Adrenal gland (tissue), 19 donors: ENCODE measurements at places on chromosomes 13 and 19. TPM values are rescaled to one million over a fixed set of nuclear protein-coding genes. Genes with fewer than 3 reads are reported as not detected.

CCDC8 gene
- total RNA-seq = 41.4 TPM

KIR3DL1 gene
- not detected for total RNA-seq

DNA sequence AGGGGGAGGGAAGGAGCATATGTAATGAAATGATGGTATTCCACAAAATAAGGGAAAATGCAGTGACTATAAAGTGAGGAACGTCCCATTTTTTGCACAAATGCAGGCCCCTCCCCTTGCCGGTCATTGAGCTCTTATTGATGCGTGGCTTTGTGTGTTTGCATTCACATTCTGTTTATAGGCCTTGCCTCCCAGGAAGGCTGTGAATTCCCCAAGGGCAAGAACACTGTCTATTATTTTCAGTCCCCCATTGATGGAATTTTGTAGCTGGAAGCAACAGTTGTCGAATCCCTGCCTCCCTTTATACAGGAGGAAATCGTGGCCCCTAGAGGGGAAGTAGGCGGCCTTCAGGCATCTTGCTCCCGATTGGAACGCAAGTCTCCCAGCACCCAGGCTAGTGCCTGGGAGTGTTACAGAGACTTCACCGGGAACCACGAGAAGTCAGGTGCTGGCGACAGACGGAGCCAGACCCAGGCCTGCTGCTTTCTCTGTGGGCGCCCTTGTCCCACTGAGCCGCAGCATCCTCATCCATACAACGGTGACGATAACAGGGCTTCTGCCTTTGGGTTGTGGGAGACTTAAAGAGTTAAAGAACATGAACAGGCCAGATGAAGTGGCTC lies 6.9 kb downstream of the SBSN start:
- no peak overlapping the region for H3K27ac ChIP-seq
- no peaks in the 10 kb centered on the region for H3K36me3 ChIP-seq
- H3K4me3 ChIP-seq = no peak overlapping the region

DNA sequence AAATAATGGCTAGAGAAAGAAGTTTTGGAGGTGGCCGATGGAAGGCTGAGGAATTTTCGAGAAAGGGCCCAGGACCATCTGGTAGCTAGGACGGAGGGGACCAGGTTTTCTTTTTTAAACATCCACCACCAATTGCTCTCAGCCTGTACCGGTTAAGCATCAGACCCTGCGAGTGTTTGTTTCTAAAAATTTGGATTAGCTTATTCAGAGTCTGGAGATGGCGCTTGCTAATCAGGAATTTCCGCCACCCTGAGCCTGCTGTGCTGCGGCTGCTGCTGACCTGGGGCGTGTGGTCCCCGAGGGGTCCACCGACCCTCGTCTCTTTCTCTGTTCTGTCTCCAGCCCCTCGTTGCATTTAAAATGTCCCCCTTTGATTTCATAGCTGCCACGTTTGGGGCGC lies 2.0 kb downstream of the UHRF1 start:
- peaks cover 23% of the 10 kb centered on the region for H3K4me1 ChIP-seq
- H3K27ac ChIP-seq = no peak overlapping the region
- peaks cover 10% of the 10 kb centered on the region for H3K27me3 ChIP-seq
- no peak overlapping the region for H3K4me3 ChIP-seq

- no peak for DNase-seq
- H3K27ac ChIP-seq = no peak overlapping the region
- H3K36me3 ChIP-seq = peaks cover 58% of the 10 kb centered on the region
- no peaks in the 10 kb centered on the region for H3K27me3 ChIP-seq
- no peak overlapping the region for H3K4me3 ChIP-seq
- H3K4me1 ChIP-seq = no peaks in the 10 kb centered on the region
These were observed 9.3 kb downstream of the ZNF780A start for GRCh38 chr19:40081411-40081810.
